NCI-H1436 (cell line): ENCODE measurements at places on chromosomes 6 and 20.

DNA sequence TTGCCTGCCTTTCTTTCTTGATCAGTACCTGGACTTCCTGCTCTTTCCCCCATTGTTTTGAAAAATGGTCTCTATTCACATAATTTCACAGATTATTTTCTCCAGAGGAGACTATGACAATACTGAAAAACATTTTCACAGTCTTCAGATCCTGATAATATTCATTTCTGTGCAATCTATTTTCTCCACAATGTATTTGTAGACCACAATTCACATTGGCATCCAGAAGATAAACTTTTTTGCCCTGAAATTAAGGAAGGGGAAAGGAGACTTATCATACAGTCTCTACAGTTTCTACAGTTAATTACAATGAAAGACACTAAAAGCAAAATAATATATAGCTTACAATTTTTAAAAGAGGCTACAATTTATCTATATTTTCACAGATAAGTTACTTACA, 18.4 kb downstream of the LCA5 start:
- no peak for DNase-seq

DNA sequence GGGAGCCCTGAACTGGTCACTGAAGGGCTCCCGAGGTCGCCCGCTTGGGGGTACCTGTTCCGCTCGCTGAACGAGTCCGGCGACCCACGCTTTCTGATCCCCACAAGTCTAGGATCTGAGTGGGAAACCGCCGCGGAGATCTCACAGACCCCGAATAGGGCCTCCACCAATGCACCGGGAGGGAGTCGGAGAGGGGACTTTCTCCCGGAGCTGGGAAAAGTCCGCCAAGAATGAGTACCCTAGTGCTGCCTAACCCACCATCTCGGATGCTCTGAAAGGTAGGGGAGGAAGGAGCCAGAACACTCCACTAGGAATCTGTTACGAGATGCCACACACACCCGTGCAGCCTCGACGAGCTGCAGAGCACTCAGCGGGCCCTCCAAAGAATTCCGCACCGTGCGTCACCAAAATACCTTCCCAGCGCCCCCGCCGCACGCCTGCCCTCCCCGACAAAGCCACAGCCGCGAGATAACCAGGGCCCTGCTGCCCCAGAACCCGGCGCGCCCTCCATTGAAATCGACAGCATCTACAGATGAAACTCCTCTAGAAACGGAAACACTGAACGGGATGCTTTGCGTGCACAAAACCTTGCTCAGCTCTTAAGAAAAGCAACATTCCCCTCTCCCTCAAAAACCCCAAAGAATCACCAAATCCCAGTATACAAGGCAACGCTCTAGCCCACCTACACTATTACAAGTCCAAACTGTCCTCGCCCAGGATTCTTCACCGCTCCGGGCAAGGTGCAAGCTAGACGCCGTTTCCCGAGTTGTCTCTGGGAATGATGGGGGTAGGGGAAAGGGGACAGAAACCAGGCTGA, 686 bp downstream of the COL12A1 start:
- DNase-seq = no peak

DNA sequence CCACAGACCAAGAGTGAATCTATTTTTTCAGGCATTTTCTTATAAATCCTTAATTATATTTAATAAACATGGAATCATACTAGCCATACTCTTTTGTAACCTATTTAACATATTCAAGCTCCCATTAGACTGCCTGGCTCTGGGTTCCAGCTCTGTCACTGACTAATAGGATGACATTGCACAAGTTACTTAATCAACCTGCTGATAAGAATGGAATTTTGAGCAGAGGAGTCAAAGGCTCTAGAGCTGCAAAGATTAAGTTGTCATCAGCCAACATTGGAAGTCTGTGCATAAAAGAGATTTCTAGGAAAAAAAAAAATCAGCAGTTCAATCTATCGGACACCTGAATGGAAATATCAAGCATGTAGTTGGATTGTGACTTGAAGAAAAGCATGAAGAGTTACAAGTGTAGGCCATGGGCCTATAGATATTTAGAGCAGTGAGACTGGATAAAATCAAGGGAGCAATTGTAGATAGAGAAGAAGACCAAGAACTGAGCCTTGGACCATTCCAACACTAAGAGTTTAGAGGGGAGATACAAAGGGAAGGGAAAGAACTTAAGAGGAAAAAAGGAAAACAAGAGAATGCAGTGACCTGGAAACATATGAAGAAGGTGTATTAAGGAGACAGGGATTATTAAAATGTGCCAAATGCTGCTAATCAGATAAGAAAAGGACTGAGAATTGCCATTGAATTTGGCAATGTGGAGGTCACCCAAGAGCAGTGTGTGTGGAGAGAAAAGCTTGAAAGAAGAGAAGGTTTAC, 11.0 kb upstream of the HINT3 start:
- DNase-seq = no peak

DNA sequence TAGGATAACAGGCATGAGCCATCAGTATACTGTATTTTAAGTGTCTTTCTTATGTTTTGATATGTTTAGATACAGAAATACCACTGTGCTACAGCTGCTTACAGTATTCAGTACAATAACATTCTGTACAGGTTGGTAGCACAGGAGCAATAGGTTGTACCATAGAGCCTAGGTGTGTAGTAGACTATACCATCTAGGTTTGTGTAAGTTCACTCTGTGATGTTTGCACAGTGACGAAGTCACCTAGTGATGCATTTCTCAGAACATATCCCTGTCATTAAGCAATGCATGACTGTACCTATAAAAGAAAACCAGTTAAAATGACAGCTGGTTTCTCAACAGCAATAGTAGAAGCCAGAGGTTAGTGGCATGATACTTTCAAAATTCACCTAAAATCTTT, 3.0 kb upstream of the ZBTB24 start:
- DNase-seq = no peak

DNA sequence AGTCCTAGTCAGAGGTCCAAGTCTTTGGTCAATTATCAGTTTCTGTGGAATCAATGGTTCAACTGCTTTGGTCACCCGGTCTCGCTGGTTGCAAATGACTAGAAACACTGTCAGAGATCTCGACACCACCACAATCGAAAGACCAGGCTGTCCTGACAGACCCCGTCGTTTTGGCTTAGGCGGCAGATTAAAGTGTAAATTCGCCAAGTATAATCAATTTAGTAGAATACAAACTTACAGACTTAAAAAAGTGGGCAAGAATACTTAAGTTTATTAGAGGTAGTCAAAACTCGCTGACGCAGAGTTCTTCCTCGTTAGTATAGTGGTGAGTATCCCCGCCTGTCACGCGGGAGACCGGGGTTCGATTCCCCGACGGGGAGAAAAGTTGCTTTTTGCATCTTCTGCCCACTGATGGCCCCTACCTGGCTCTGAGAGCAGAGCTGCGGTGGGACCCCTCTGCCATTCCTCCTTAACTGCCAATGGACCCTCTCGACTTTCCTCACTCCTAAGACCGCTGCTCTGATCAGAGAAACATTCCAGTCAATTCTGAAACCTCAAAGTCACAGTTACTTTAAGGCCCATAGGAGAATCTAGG, 30.6 kb upstream of the ZNF184 start:
- DNase-seq = peak; percentile 40

- no peak for DNase-seq
Measured at GRCh38 chr6:138012682-138013081, 94.5 kb downstream of the PERP start.

DNA sequence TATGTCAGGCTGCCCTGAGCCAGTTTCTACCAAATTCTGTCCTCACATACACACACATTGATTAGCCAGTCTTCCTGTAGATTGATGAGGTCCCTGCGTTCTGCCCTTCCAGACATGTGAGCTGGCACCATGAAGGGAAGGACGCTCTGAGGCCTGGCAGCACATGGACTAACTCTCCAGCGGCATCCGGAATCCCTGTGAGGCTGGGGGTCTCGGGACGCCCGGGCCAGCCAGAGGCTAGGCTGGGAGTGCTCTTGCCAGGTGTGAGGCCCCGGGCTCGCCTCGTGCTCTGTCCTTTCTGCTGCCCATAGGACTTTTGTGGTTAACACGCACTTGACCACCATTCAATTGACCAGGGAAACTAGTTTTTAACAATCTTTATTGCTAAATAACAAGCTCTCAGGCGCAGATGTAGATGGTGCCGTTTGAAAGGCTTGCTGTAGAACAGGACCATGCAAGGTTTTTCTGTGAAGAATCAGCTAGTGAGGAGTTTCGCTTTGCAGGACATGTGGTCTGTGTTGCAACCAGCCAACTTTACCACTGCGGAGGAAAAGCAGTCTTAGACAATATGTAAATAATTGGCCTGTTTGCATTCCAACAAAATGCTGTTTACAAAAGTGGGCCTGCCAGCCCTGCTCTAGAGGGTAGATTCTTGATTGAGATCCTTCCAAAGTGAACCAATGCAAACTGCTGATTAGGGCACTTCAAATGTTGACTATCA, 29.3 kb downstream of the FOXF2 start:
- DNase-seq = no peak

GRCh38 chr6:156848123-156848522, 70.9 kb downstream of the ARID1B start:
- DNase-seq = no peak

DNA sequence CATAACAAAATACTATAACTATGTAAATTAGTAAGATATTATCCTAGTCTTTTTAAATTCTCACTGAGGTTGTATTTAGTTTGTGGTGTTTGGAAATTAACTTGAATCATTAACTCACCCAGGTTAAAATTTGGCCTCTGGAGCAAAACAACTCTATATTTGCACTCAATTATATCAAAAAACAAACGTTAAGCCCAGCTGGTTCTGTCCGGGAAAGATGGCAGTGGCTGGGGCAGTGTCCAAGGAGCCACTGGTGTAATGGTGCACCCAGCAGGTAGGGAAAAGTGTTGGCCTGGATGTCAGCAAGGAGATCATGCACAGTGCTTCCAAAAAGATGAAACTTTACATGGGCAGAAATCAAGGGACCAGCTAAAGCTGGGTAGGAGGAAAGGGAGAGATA, 285.3 kb upstream of the CITED2 start:
- DNase-seq = no peak

DNA sequence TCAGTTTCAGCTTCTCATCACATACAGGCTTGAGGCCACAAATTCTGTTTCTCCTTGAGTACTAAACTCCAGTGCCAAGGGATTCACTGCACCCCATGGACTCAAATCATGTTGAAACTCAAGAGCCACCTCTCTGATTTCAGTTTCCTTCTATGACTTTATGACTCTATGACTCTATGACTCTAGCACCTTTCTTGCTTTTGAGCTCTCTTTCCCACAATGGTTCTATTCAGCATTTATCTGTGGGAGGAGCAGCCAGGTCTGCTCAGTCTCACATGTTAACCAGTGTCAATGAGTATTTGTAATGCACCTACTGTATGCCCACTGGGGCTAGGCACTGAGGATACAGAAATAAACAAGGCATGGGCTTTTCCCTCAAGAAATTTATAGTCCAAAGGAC, 14.6 kb upstream of the SLC22A2 start:
- DNase-seq = no peak

DNA sequence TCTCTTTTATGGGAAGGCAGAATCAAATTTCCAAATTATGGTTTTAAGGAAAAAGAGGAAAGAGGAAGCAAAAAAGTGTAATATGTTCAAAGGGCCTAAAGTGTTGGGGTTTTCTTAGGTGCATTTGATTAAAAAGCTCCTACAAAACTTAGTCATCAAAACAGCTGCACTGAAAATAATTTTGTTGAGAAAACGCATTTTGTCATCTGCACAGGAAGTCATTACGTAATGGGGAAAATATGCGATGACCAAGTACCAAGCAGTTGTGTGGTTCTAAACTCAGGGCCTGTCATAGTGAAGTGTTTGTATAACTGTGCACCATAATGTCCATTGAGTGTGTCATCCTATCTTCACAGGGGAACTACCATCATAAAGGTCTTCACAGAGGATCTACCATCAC, 15.6 kb downstream of the HAO1 start:
- no peak for DNase-seq

DNA sequence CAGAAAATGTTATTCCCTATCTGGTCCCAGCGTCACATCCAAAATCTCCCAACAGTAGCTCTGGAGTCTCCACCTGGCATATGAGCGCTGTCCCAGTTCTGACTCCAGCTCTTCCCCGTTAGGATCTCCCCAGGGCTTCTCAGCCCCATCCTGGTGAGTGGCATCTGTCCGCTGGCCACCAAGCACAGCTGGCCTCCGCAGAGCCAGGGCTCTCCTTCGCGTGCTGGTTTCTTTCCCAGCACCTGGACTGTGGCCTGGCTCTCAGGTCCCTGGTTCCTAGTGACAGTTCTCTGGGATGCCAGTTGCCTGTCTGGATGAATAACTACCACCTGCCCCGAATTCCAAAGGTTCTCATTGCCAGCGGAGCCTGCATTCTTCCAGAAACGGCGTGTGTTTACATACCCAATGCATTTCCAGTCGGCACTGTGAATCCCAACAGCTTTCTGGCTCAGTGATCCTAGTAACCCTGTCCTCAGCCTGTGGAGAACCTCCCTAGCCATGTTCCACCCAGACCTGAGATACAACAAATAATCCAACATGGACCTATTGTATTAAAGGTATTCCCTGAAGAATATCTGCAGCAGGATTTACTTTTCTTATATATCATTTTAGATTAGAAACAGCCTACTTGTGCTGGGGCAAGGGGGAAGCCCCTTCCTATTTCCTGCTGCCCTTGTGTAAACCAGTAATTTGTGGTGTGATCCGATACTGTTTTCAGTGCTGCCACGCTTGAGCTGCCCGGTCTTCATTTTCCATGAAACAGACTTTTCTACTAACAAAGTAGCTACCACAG, 69.9 kb upstream of the PDE10A start:
- no peak for DNase-seq

- DNase-seq = no peak
Measured at GRCh38 chr6:75880305-75880704, 131.3 kb downstream of the MYO6 start.

- DNase-seq = no peak
Measured at GRCh38 chr6:127302728-127303660, 36.3 kb downstream of the RNF146 start.

DNA sequence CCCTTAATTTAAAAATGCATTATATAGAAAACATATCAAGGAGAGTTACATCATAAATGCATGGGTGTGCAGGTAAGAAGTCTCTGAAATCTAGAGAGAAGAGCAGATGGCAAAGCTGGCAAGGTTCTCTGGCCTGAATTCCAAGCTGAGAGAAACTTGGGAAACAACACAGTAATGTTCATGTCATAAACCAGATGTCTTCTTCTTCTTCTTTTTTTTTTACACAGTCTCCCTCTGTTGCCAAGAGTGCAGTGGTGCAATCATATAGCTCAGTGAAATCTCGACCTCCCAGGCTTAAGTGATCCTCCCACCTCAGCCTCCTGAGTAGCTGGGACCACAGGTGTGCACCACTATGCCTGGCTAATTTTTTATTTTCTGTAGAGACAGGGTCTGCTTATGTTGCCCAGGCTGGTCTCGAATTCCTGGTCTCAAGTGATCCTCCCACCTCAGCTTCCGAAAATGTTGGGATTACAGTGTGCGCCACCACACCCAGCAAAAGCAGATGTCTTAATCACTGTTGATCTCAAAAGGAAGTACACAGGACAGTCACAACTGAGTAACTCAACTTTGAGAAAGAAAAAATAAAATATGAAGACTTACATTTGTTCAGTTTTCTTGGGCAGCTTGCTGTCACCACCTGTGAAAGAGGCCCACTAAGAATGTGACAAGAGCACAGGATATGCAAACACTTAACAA, 77.3 kb downstream of the DNAAF9 start:
- DNase-seq = no peak

GRCh38 chr20:32567384-32568178, 17.6 kb downstream of the NOL4L start:
- no peak for DNase-seq
